ENCODE measurements at places on chromosomes 2 and 18. TPM values are rescaled to one million over a fixed set of nuclear protein-coding genes. Genes with fewer than 3 reads are reported as not detected.

DPP4 gene
- total RNA-seq: 27.7 TPM

RPS27A gene
- 1,195 TPM for total RNA-seq

BUB1 gene
- 12.4 TPM for total RNA-seq

B3GNT7 gene
- 73.7 TPM for total RNA-seq

PLGLB2 gene
- 5.6 TPM for total RNA-seq

NEU2 gene
- not detected for total RNA-seq

SAG gene
- 0.46 TPM for total RNA-seq

DNA sequence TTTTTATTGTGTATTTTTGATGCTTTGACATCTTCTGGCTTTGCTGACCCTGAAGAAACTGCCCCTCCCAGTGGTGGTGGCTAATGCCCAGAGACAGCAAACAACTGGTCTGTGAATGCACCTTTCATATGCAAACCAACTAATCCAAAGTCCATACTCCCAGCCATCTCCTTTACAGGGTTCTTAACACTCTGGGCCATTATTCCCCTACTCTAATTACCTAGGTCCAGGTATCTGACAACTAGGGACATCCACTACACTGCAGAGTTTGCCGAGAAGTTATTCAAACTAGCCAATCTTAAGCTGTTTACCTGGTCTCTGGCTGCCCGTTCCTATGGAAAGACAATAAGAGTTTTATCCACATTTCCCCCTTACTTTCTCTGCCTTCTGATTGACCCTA lies 73.6 kb downstream of the FSHR start:
- H3K27ac ChIP-seq: no peak overlapping the region
- H3K4me1 ChIP-seq: no peaks in the 10 kb centered on the region
- no peak overlapping the region for H3K4me3 ChIP-seq
- no peaks in the 10 kb centered on the region for H3K27me3 ChIP-seq
- no peak for DNase-seq

DNA sequence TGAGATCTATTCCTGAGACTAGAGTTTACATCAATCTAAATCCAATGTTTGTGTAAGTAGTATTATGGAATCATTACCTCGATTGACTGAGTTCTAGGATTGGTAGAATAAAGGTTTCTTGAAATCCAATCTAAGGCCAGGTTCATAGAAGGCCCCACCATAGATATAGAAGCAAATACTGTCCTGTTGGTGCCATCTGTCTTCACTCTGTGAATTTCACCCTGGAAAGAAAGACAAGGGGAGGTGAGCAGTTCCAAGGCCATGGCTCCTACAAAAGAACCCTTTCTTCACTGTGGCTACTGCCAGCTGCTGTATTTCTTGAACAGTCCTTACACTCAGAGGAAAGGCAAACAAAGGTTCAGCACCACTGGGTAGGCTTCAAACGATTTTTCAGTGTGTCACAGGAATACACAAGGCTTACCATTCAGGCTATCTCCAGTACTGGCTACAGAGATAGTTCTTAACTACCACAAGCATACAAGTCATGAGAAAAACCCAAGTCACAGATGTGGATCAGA lies 137.0 kb downstream of the LRP2 start:
- H3K4me1 ChIP-seq: no peaks in the 10 kb centered on the region
- H3K4me3 ChIP-seq: no peak overlapping the region
- no peaks in the 10 kb centered on the region for H3K27me3 ChIP-seq
- no peak overlapping the region for H3K27ac ChIP-seq
- H3K36me3 ChIP-seq: no peaks in the 10 kb centered on the region

DNA sequence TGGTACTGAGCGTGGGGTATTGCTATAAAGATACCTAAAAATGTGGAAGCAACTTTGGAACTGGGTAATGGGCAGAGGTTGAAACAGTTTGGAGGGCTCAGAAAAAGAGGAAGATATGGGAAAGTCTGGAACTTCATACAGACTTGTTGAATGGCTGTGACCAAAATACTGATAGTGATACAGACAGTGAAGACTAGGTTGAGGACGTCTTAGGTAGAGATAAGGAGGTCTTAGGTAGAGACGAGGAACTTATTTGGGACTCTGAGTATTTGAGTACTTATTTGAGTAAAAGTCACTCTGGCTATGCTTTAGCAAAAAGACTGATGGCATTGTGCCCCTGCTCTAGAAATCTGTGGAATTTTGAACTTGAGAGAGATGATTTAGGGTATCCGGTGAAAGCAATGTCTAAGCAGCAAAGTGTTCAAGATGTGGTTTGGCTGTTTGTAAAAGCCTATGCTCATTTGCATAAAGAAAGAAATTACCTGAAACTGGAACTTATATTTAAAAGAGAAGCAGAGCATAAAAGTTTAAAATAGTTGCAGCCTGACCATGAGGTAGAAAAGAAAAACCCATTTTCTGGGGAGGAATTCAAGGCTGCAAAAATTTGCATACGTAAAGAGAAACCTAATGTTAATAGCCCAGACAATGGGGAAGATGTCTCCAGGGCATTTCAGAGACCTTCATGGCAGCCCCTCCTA lies 219.6 kb downstream of the PDE1A start:
- H3K4me3 ChIP-seq: no peak overlapping the region
- no peaks in the 10 kb centered on the region for H3K27me3 ChIP-seq
- DNase-seq: no peak
- H3K27ac ChIP-seq: no peak overlapping the region

DNA sequence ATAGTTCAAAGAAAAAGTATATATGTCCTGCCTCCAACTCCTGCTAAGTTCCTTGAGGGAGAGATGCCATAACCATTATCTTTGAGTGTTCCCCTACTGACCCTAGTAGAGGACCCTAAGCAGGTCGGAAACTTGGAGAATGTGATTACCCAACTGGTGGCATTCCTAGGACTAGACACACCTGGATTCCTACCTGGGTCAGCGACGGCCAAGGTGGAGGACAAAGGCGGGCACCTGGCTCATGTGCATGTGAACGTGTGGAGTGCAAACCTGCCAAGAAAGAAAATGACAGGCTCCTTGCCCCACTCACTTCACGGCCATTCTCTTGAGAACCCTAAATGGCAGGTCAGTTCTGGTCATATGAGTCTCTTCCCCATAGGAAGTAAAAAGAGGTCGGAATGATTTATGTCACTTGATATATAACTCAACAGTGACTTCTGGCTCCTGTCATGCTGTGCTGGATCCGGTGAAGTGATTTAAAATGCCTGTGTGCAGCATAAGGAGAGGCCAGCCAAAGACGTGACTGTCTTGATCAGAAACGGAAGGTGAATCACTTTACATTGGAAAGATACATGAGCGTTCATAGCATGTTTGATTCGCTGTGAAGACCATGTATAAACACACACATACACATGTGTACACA lies 371.6 kb downstream of the EIPR1 start:
- no peak overlapping the region for H3K4me3 ChIP-seq
- peaks cover 6% of the 10 kb centered on the region for H3K27me3 ChIP-seq
- H3K36me3 ChIP-seq: no peaks in the 10 kb centered on the region
- H3K27ac ChIP-seq: no peak overlapping the region
- no peak for DNase-seq

DNA sequence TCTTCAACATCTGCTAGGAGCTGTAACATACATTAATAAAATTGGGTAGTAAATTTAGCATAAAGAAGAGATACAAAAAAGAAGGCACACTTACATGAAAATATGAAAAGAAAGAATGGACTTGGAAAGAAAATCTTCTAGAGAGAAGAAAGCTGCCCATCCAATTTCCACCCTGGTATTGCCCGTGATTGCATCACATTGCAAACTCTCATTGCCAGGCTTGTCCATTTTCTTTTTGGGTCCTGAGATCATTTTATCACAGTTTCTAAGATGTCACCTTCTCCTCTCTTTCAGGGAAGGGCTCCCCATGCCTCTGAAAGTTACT lies 321.5 kb downstream of the RND3 start:
- DNase-seq: no peak

DNA sequence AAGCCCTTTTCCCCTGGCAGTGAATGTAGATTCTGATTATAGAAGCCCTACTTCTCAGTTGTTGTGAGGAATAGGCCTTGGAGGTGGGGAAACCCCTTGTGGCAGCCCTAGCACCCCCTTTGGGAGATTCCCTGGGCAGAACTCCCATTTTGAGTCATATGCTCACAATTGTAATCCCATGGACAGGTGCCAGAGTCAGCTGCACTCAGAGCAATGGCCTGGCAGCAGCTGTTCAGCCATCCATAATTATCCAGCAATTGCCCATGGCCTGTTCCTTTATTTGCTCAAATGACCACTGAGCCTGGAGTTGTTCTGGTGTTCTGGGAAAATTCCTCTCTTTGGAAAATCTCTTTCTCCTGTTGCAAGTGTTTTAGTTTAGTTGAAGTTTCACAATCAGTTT lies 71.7 kb downstream of the PTRHD1 start:
- no peaks in the 10 kb centered on the region for H3K27me3 ChIP-seq
- peak; percentile 53 for DNase-seq
- no peaks in the 10 kb centered on the region for H3K4me1 ChIP-seq
- no peak overlapping the region for H3K27ac ChIP-seq
- peaks cover 9% of the 10 kb centered on the region for H3K36me3 ChIP-seq

GRCh38 chr2:239322416-239323086 lies 78.3 kb downstream of the HDAC4 start:
- no peaks in the 10 kb centered on the region for H3K36me3 ChIP-seq
- peak; percentile 10 for DNase-seq
- H3K27ac ChIP-seq: peak overlapping the region; percentile 17
- no peak overlapping the region for H3K4me3 ChIP-seq
- H3K4me1 ChIP-seq: peaks cover 17% of the 10 kb centered on the region

DNA sequence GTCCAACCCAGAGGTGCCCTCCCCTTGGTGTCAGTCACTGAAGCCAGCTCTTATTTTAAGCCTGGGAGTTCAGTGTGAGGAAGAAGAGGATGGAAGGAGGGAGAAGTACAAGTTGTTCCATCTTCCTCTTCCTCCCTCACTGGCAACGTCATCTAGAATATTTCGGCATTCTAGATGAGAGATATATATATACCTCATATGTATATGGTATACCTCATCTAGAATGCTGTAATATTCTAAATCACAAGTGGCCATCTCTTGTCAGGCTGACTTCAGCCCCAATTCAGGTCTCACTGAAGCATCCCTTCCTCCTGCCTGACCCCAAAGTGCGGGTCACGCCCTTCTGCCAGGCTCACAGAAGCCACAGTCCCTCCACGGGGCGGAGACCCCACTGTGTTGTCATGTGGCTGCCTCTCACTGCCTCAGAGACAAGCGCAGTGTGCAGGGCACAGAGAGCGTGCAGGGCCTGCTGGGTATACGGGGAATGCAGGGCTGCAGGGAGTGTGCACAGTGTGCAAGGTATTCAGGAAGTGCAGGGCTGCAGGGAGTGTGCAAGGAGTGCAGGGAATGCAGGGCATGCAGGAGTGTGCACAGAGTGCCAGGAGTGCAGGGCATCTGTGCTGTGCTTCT lies 32.8 kb upstream of the B3GNT7 start:
- H3K36me3 ChIP-seq: peaks cover 5% of the 10 kb centered on the region
- H3K27ac ChIP-seq: no peak overlapping the region
- no peak overlapping the region for H3K4me3 ChIP-seq
- H3K4me1 ChIP-seq: no peaks in the 10 kb centered on the region
- no peaks in the 10 kb centered on the region for H3K27me3 ChIP-seq
- DNase-seq: no peak

DNA sequence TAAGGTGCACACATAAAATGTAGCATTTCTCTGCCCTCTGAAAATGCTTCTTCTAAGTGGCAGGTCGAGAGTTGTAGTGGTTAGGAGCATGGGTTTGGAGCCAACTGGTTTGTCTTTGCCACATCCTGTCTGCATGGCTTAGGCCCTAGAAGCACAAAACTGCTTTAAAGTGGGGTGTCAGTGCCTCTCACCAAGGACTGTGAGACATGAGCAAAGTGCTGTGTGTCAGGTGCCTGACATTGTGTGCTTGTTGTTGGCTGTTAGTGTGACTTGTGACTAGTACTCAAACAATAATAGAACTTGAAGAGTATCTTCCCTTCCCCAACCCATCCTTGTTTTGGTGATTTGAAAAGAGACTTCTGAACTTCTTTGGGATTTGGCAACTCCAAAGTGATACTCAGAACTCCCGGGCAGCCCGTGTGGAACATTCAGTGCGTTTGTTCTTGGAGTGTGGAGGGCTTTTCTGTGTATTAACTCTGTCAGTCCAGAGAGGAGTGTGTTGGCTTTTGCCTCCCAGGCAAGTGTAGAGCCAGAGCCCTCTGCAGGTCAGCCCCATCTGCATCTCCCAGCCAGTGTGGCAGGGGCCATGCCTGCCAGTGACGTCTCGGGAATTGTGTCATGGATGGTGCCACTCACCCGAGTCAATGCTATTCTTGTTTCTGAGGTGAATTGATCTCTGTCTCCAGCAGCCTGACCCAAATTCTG lies 5.0 kb downstream of the MGAT5 start:
- H3K36me3 ChIP-seq: peaks cover 7% of the 10 kb centered on the region
- peak overlapping the region; percentile 45 for H3K27ac ChIP-seq
- H3K4me1 ChIP-seq: peaks cover 4% of the 10 kb centered on the region
- no peak for DNase-seq
- no peak overlapping the region for H3K4me3 ChIP-seq
- no peaks in the 10 kb centered on the region for H3K27me3 ChIP-seq

DNA sequence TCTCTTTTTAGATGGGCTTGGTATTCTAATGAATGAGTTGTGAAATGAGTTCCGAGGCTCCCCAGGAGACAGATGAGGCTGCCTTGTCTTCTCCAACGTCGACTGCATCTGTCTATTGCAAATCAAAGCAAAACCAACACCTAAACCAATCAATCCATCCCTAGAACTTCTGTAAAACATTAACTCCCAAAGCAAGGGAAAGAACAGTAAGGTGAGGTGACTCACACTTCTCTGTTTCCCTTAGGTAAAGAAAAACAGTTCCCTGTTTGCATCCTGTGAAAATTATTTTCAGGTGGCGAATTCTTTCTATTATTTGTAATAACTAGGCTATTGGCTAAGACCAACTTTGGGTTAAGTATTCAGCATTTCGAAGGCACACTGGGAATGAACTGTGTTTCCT lies 249.4 kb downstream of the EPHA4 start:
- H3K27ac ChIP-seq: no peak overlapping the region
- no peaks in the 10 kb centered on the region for H3K27me3 ChIP-seq
- H3K4me3 ChIP-seq: no peak overlapping the region
- H3K4me1 ChIP-seq: no peaks in the 10 kb centered on the region

GRCh38 chr2:158114516-158114915 lies 12.8 kb downstream of the UPP2 start:
- DNase-seq: no peak
- H3K27me3 ChIP-seq: no peaks in the 10 kb centered on the region
- no peak overlapping the region for H3K4me3 ChIP-seq
- H3K4me1 ChIP-seq: no peaks in the 10 kb centered on the region
- H3K27ac ChIP-seq: no peak overlapping the region

GRCh38 chr2:184945326-184945725 lies 347.0 kb downstream of the ZNF804A start:
- H3K36me3 ChIP-seq: no peaks in the 10 kb centered on the region
- DNase-seq: no peak
- H3K27ac ChIP-seq: no peak overlapping the region
- no peaks in the 10 kb centered on the region for H3K27me3 ChIP-seq
- H3K4me3 ChIP-seq: no peak overlapping the region

- no peak overlapping the region for H3K27ac ChIP-seq
- no peak overlapping the region for H3K4me3 ChIP-seq
- no peak for DNase-seq
Observed at GRCh38 chr2:127163921-127164320, 56.2 kb downstream of the CYP27C1 start.

- H3K27ac ChIP-seq: no peak overlapping the region
- no peaks in the 10 kb centered on the region for H3K4me1 ChIP-seq
- DNase-seq: no peak
- H3K4me3 ChIP-seq: no peak overlapping the region
Observed at GRCh38 chr2:58517881-58518280, 276.8 kb upstream of the FANCL start.
